AG10803 (cell line): ENCODE measurements at places on chromosomes 13 and 19.

DNA sequence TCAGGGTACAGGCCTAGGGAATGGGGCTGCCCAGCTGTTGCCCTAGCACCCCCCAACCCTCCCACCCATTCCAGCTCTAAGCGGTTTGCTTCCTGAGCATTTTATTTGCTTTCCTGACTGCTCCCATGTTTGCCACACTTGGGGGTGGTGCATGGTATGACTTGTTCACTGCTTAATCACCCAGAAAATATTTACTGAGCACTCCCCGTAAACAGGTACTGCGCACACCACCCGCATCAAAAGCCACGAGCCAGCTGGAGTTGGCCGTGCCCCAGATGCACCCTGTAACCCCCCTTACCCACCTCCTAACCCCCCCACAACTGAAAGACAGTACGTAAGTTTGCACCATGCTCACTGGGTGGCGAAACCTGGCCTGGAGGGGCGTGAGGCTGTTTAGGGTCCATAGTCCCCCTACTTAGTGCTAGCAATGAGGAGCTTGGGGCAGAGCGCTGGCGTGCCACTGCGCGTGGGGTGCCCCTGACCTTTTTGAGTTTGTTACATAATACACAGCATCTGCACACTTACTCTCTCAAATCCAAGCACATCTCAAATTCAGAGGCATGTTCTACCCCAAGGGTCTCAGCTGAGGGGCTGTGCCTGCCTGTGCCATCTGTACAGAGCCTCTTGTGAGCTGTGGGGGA lies 29.8 kb downstream of the DPF1 start:
- DNase-seq: no peak

GRCh38 chr13:33276570-33276969 lies 9.0 kb downstream of the STARD13 start:
- DNase-seq: peak; percentile 63

DNA sequence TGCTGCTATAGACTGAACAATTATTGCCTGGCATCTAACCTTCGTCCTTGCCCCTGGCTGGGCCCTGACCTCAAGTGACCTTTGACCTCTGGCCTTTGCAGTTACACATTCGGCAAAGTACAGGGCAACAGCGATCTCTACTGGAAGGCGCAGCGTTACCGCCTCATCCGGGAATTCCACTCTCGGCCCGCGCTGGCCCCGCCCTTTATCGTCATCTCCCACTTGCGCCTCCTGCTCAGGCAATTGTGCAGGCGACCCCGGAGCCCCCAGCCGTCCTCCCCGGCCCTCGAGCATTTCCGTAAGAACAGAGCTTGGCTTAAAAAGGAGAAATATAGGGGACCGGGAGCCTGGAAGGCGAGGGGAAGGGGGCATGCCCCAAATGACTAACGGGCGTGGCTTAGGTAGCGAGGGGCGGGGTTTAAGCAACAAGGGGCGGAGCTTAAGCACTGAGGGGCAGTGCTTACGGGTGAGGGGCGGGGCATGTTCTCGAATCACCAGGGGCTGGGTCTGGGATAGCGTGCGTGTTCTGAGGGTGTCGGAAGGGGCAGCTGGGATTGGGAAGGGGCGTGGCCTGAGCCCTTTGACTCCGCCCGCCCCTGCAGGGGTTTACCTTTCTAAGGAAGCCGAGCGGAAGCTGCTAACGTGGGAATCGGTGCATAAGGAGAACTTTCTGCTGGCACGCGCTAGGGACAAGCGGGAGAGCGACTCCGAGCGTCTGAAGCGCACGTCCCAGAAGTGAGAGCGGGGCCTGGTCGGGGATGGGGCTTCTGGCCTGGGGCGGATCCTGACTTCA lies 52.7 kb downstream of the TRPM4 start:
- no peak for DNase-seq

DNA sequence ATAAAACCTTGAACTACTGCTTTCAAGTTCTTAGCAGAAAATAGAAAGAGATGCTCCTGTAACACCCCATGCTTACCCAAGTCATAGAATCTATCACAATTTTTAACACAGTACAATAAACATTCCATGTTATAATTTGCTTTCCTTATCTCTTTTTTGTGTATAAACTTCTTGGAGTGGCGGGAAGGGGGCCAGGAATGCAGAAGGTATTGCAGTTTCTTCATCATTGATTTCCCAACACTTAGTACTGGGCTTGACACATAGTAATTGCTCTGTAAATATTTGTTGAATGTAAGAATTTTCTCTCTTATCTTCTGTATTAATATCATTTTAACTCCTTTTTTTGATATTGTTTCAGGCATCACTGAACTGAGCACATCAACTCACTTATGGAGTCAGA lies 535.8 kb downstream of the KCTD12 start:
- DNase-seq: no peak

DNA sequence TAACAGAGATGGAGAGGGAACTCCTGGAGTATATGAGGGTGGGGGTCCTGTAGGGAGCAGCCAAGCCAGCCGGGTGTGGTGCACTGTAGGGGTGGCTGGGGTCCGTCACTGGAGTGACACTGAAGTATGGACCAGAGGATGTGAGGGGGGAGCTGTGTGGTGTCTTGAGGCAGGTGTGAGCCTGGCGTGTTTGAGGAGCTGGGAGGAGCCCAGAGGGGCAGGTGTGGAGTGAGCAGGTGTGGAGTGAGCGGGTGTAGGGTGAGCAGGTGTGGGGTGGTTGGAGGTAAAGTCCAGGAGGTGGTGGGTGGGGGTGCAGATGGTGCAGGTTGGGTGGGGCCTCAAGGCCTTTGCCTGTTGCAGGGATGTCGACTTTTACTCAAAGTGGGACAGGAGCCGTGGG lies 5.9 kb downstream of the B3GNT8 start:
- no peak for DNase-seq

DNA sequence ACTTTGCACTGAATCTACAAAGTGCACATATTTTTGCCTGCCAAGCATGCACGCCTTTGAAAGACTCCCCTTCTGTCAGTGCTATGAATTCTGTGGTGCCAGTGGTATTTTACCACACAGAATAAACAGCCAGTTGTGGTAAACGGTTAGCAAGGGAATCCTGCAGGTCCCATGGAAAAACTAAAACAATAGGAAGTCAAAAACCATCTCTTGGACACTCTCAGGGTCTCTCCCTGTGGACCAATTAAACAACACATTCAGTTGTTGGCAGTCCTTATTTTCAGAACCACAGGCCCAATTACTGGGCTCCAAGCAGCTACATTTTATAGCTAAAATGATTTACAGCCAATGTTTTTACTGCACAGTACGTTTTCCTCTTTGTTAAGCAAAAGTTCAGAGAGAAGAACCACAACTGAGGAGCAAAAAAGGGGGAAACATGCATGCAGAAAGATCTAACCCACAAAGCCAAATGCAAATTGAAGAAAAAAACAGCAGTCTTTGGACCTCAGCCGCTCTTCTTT lies 116.9 kb downstream of the KCTD12 start:
- peak; percentile 81 for DNase-seq

DNA sequence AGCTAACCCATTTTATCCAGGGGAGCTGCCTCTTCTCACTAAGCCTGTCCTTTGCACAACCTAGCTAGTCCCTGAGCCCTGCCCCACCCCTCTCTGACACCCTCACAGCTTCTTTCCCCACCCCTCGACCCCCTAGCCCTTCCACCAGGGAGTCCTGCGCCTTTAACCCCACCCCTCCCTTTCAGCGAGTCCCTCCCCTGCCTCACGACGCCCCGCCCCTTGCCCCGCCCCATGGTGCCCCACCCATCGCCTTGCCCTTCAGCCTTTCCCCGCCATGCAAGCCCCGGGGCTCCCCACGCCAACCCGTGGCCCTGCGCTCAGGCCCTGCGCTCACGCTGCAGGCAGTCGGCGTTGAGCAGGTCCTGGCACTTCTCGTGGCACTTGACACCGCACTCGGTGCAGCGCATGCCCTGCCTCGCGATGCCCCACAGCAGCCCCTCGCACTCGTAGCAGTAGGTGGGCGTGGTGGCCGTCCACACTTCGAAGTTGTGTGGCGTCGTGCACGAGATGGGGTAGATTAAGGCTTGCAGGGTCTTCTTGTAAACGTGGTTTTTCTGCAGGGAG lies 40.0 kb downstream of the UNC13A start:
- DNase-seq: no peak

GRCh38 chr19:39874404-39874803 lies 28.2 kb upstream of the FBL start:
- DNase-seq: no peak

DNA sequence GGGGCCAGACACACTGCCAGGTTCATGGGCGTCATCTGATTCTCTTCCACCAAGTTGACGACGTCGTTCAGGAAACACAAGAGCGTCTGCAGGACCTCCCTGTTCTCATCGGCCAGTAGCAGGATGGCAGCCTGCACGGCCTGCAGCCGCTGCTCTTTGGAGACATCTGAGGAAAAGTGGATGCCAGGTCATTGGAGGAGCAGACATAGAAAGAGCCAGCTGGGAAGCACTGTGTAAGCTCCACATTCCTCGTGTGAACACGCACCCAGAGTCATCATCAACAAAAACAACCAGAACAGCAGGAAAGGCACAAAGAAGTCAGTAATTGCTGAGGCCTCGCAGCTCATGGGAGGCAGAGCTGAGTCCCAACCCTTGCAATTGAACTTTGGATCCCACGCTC lies 96.5 kb downstream of the KL start:
- DNase-seq: peak; percentile 69

- DNase-seq: no peak
Observed at GRCh38 chr19:41694196-41694595, 6.1 kb upstream of the CEACAM7 start.

DNA sequence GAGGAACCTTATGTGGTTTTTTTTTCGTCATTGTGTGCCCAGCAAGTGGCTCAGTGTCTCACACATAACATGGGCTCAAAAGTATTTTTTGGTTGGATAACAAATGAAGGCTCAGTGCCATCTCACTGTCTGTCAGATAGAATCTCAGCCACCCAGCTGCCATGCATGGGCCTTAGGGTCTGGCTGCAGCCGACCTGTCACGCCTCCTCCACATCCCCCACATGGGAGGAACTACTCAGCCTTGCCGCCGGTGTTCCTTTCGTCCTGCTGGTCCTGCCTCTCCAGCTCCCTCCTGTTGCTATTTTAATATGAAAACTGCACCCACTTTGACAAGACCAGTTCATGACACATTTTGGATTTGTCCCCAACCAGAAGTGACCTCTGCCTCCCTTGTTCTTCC lies 121.2 kb downstream of the SHISA2 start:
- DNase-seq: no peak

GRCh38 chr13:48853728-48854102 lies 122.0 kb upstream of the FNDC3A start:
- DNase-seq: peak; percentile 18

DNA sequence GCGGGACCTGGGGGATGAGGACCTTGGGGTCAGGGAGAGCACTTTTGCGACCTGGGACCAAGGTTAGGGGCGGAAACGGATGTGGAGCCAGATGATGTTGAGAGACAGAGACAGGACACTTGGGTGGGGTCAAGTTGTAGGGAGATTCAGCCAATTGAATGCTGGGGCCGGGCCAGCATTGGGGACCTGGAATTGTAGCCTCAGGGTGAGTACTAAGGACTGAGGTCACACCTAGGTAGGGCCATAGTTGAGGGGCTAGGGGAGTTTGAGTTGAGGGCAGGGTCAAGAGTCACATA lies 1.2 kb downstream of the ALKBH7 start:
- no peak for DNase-seq

- no peak for DNase-seq
Observed at GRCh38 chr19:17127671-17128070, 52.1 kb downstream of the MYO9B start.

DNA sequence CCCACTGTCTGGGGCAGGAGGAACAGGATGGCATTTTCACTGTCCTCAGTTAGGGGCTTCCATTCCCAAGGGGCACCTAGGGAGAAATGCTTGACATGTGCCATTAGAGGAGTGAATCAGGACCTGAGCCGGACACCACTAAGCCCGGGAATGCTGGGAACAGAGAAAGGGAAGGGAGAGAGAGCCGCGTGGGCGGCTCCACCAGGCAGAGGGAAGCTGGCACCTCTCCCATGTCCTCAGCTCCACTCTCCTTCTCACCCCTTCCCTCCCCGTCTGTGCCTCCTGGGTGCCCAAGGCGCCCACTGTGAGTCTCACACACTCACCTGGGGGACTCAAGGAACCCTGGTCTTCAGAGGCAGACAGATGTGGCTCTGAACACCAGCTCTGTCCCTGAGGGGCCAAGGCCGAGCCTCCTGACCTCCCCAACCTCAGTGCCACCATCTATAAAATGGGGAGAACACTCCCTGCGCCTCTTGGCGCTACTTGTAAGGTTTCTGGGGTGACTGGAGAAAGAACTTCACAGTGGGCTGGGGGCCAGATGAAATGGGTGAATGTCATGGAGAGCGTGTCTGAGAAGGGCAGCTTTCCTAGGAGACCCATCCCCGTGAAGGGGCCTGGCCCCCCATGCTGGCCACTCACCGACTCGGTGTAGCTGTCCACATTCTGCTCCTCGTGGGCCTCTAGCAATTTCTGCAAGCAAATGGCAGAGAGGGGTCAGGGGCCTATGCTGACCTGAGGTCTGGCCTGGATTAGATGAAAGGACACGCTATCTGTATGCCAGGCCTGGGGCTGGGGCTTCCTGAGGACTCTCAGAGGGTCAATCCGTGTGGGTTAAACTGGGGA lies 5.3 kb upstream of the KPTN start:
- no peak for DNase-seq

DNA sequence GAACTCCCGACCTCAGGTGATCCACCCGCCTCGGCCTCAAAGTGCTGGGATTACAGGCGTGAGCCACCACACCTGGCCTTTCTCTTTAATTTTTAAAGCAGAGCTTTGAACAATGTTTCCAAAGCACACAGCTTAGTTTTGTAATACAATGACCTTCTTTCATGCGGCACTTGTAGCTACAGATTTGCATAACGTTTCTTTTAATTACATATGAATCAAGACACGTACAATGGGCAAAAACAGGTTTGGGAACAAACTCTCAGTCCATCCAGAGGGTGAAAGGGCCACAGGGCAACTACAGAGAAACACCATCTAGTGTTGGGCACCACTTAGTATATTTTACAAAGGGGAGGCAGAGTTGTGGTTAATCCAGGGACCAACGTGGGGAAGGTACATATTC lies 19.0 kb upstream of the S1PR4 start:
- no peak for DNase-seq

DNA sequence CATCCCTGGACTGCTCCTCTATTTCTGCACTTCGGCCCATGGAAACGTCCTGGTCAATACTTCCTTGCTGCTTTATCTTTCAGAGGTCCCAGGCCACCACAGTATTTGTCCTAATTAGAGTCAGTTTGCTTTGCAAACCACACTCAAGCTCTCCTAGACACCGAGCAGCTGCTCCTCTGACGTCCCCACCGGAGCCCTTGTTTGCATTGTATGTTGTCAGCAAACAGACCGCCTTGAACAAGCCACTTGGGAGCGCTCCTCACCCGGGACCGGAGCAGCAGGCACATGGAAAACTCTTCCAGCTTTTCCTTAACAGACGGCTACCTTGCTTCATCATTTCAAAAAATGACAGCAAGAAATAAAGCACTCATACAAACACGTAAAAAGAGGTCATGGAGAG lies 51.5 kb upstream of the GTF3A start:
- no peak for DNase-seq

- DNase-seq: no peak
Observed at GRCh38 chr13:39110518-39111097, 72.4 kb downstream of the NHLRC3 start.

- no peak for DNase-seq
Observed at GRCh38 chr13:111791131-111791530, 275.8 kb upstream of the SOX1 start.

- DNase-seq: no peak
Observed at GRCh38 chr19:45640849-45641273, 1.7 kb upstream of the EML2 start.
